ENCODE measurements at places on chromosomes 16 and 17.

GRCh38 chr17:3512505-3513171 lies 36.8 kb downstream of the ASPA start:
- DNase-seq = no peak

GRCh38 chr16:86498671-86499439 lies 11.5 kb upstream of the FOXF1 start:
- no peak for DNase-seq

- no peak for DNase-seq
Measured at GRCh38 chr17:56158915-56159825, 5.9 kb downstream of the ANKFN1 start.

- no peak for DNase-seq
Measured at GRCh38 chr16:69114346-69114975, 9.0 kb downstream of the HAS3 start.

GRCh38 chr16:67562526-67562917 lies at the start of gene CTCF:
Gene CTCF, plus strand, starts transcription at chr16:67562526. Its CDS starts 48,307 bp downstream, at chr16:67610833.
- peak; percentile 48 for DNase-seq

GRCh38 chr17:2302778-2303203 lies 794 bp downstream of the SMG6 start:
- no peak for DNase-seq

DNA sequence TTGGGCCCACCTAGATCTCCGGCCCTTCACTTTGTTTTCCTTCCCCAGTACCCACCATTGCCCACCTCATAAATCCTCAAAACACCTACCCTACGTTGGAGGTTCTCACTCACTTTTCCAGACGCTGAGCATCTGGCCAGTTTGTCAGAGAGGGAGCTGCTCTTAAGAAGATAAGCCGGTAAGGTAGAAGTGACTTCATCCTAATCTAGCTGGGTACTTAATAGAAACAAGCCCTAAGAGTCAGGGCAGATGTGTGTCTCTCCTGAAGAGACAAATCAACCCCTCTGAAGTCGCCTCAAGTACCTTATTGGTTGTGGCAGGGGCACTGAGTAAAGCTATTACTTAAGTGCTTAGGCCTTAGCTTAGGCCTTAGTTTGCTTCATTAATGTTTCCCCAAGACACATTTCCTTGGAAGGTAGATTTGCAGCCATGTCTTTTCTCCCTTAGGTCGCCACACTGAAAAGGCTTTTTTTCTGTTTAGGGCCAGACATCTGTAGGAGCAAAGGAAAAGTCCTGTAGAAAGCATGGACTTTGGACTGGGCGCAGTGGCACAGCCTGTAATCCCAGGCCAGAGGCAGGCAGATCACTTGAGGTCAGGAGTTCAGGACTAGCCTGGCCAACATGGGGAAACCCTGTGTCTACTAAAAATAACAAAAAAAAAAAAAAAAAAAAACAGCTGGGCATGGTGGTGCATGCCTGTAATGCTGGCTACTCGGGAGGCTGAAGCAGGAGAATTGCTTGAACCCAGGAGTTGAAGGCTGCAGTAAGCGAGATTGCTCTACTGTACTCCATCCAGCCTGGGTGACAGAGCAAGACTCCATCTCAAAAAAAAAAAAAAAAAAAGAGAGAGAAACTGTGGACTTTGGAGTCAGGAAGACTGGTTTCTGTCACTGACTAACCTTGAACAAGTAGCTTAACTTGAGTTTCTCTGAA lies 1.0 kb downstream of the TACO1 start:
- no peak for DNase-seq

DNA sequence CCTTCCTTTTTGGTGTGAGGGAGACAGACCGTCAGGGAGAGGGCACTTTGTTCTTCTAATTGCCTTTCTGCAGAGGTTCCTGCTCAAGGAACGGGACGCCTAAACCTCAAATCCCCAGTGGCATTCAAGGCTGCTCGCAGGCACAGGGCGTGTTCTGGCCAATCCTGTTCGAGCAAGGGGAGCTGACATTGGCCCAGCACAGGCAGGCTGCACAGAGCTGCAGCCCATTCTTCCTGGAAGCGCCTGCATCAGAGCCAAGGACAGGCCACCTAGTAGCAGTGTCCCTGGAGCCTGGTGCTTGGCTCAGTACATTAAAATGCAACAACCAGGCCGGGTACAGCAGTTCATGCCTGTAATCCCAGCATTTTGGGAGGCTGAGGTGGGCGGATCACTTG lies 72.2 kb upstream of the CREBBP start:
- DNase-seq = no peak

DNA sequence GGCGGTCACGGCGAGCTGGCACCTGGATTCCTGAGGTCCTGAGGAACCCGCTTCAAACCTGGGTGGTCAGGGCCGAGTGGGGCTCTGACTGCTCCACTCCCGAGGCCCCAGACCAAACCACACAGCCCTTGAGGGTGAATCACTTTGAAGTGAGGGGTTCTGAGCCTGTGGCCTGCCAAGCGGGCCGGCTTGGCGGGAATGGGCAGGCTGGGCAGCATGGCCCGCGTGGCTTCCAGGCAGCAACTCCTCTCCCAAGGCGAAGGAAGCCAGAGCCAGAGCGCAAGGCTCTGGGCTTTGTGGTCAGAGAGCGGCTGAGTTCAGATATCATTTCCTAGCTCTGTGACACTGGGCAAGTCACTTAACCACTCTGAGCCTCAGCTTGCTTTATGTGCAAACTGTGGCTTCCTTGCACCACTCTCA lies 42.7 kb downstream of the CMIP start:
- no peak for DNase-seq

DNA sequence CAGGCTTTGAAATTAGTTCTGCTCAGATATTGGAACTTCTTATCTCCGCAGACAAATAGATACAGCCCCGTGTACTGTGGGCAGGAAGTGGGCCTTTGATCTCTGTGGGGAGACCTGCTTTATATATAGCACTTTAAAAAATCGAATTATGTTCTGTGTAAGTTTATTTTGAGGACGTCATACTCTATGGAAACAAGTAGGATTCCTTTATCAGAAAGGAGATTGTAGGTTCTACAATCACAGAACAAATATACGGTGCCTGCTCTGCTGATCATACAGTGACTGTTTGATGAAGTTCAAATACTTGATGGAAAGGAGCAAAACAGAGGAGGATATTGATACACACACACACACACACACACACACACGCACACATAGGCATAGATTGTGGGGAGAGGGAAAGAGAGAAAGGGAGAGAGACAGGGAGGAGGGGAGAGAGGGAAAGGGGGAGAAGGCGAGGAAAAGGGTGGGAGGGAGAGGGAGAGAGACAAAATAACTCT lies 14.7 kb upstream of the TMEM220 start:
- no peak for DNase-seq

DNA sequence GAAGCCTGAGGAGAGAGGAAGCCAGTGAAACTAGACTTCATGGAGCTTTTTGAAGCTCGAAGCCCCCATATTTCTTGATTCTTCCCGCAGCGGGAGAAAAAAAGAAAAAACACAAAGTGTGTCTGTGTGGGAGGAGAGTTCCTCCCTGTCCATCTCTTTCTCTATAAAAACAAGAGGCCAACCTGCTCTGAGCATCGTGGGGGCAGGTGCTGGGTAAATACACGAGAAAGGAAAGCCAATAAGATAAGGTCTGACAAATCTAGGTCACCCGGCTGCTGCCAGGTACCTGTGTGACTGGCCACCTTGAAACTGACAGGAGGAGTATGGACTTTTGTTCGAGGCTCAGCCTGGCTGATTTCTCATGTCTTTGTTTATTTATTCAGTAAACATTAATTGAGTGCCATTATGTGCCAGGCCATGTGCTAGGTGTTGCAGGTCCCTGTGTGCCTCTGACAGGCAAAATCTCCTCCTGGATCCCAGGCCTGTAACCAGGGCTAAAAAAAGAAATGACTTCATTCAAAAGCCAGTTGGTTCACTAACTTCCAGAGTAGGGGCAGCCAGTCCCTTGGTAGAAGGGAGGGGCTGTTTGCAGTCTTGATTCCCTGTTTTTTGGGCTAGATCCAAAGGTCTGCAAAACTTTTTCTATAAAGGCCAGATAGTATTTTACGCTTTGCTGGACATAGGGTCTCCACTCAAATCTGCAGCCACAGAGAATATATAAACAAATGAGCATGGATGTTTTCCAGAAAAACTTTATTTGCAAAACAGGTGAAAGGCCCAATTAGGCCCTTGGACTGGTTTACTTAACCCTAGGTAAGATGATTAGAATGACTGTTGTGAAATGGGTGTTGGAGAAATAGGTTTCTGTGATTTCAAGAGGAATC lies 35.6 kb downstream of the YPEL2 start:
- peak; percentile 31 for DNase-seq

DNA sequence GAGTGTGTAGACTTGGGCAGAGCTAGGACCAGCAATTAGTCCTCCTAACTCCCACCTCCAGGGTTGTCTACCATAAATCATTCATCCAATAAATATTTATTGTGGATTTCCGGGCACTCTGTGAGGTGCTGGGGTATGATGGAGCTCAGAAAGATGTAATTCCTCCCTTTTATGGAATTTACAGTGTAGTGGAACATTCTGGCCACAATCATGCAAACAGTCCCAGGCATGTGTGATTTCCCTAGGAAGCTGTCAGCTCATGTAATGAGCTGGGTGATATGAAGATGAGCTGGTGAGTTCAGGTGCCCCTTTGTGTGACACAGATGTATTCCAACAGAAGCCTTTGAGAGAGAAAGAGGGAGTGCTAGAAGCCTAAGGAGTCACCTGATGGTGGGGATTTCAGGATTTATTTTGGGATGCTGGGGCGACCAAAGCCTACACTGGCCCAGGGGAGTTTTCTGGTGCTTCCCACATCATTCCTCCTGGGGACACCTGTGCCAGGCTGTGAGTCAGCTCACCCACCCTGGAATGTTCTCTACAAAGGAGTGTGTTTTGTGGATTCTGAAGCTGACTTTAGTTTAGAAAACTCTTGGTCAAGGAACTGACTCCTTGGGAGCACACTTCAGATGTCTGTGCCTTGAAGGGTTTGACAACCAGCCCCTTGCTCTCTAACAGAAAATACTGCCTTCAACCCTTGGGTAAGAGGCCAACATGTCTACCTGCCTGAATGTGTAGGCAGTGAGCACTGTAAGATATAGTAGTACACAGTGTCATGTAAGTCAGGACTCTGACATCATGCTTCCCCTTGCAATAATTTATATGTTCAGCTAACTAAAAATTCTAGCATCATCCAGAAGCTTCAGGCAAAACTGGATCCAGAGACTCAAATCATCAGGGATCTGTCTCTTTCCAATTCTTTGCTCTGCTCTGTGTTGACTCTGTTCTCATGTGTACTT lies 42.9 kb downstream of the HS3ST4 start:
- DNase-seq = no peak

DNA sequence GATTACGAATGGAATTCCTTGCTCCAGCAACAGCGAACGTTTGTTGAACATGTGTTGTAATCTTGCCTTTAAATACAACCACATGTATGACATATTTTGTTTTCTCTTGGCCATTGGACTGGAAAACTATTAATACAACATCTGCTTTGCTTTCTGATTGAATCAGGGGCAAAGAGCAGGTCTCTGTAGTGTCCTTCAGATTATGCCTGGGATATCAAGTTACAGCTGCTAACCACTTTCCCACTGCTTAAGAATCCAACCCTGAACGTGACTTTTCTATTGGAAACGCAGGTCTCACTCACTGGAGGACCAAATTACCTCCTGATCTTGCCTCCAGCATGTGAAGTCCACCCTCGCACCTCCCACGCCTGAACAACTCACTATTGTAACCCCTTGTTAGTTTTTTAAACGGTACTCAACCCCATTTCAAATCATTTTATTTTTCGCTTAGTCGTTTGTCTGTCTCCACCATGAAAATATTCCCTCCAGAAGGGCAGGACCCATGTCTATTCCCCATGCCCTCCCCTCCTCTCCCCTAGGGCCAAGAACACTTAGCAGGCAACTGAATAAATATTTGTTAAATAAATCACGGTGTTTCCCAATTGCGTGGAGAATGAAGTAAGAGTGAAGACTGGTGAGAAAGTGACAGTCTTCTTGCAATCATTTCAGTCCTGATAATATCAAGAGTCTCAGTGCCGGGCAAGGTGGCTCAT lies 57.4 kb upstream of the MRTFB start:
- peak; percentile 66 for DNase-seq

DNA sequence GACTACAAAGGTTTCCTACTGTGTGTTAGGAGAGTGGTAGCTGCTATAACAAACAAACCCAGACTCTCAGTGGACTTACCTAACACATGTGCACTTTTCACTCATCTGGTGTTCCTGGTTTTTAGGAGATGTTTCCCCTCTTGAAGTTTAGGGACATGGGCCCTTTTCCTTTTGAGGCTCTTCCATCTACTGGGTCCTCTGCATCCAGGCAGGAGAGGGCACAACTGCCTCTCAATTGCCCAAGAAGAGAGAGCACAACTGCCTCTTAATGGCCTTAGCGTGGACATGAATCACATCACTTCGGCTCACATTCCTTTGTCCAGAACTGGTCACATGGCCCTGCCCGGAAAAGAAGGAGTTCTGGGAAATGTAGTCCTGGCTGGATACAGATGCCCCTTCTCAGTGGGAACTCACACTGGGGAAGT lies 9.8 kb upstream of the TNRC6C start:
- no peak for DNase-seq

DNA sequence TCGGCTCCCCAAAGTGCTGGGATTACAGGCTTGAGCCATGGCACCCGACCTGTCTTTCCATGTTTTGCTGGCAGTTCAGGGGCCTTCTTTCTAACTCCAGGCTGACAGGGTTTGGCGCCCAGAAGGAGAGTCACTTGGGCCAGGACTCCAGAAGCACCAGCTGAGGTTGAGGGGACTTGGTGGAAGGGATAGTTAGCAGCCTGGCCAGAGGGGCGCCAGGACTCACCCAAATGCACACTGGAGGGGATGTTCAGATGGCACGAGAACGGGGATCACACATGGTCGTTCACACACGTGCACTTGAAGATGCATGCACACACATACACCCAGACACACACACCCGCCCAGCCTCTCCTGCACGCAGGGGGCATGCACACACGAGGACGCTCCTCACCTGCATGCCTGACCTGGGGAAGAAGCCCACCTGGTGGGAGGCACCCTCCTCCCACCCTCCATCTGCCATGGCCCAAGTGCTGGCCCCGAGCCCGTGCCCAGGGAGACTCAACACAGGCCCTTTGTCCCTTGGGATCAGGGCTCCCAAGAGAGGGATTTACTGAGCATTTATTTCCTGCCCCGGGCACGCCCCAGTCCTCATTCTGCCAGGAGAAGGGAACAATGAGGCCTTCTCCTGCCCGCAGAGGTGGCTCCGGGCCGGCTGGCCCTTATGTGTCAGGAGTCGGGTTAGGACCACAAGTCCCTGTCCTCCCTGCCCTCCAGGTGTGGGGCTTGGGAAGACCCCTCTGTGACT lies 2.3 kb upstream of the PRSS21 start:
- no peak for DNase-seq

DNA sequence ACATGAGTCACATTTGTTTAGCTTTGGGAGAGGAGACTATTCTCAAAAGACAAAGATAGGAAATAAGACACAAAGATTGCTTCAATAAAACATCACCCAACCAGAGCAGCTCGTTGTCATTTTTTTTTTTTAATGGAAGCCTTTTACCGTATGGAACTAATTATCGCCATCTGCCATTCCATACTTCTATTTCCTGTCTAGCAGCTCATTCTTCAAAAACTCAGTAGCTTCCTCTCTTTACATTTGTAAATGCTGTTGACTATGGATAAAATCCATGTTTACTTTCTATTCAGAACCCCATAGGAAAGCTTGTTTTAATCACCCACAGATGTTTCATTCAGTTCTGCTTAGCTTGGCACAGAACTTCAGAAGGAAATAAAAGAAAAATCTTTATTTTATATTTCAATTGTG lies 110.0 kb upstream of the PSMD7 start:
- peak; percentile 14 for DNase-seq
